ENCODE measurements at places on chromosomes 7 and 10.

GRCh38 chr7:143900230-143900766 is 1.7 kb downstream of the TCAF1 start:
- no peak for DNase-seq

GRCh38 chr10:110853921-110854605 is 17.7 kb upstream of the PDCD4 start:
- DNase-seq = no peak

GRCh38 chr10:111335826-111336225 is 259.0 kb downstream of the ADRA2A start:
- DNase-seq = no peak

DNA sequence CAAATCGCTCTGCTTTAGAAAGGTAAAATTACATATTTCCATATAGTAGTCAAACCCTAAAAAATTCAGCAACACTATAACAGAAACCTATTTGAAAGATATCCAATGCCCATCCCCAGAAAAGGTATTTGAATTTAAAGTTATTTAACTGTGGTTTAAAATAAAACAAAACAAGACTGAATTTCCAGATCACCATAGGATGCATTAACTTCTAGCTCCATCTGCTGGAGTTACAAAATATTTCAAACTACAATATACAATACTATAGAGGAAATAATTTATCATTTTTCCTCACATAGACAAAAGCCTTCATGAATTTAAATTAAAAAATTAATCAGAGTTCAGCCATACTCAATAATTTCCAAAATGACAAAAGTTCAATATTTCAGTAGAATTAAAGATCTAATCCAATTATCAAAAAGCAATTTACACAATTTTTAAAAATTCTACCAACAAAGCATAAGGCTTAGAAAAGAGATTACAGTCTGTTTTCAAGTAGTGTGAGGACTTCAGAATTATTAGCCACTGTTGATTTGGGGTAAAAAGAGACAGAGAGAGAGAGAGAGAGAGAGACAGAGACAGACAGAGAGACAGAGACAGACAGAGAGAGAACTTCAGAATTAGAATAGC is 75.9 kb downstream of the LMBR1 start:
- no peak for DNase-seq

DNA sequence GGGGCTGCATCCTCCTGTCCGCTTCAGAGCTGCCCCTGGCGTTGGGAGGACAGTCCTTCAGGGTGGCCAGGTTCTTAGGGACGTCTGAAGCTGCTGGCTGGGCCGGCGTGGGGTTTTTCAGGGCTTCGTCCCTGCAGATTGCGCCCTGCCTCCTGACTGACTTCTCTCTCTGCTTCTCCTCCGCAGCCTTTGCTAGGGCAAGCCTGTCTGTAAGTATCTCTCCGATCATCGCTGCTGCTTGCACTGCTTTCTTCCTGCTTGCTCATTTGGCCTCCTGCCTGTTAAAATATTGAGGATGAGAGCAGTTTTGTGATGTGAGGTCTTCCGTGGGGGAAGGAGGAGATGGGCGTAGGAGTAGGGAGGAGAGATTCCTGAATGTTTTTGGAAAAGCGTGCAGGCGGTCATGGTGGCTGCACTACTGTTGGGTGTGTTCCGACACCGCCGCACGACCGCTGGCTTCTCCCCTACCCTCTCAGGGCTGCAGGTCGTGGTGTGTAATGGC is 25.3 kb downstream of the PFKFB3 start:
- no peak for DNase-seq

- DNase-seq = no peak
These were observed 5.4 kb downstream of the LOXL4 start for GRCh38 chr10:98262571-98262970.

DNA sequence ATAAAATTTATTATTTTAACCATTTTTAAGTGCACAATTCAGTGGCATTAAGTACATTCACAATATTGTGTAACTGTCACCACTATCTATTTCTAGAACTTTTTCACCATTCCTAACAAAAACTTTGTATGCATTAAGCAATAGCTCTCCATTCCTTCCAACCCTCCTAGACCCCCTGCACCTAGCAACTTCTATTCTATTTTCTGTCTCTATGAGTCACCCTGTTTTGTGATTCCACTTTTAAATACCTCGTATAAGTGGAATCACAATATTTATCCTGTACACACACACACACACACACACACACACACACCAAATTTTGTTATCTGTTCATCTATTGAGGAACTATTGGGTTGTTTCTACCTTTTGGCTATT is 89.2 kb downstream of the ARID5B start:
- DNase-seq = no peak

- no peak for DNase-seq
These were observed 30.8 kb downstream of the LRRC17 start for GRCh38 chr7:102943423-102944169.

GRCh38 chr10:89518108-89518507 is 17.3 kb downstream of the SLC16A12 start:
- no peak for DNase-seq

GRCh38 chr7:81186691-81187090 is 267.8 kb upstream of the SEMA3C start:
- no peak for DNase-seq

GRCh38 chr10:24495666-24496460 is 227.8 kb downstream of the ARHGAP21 start:
- DNase-seq = no peak

DNA sequence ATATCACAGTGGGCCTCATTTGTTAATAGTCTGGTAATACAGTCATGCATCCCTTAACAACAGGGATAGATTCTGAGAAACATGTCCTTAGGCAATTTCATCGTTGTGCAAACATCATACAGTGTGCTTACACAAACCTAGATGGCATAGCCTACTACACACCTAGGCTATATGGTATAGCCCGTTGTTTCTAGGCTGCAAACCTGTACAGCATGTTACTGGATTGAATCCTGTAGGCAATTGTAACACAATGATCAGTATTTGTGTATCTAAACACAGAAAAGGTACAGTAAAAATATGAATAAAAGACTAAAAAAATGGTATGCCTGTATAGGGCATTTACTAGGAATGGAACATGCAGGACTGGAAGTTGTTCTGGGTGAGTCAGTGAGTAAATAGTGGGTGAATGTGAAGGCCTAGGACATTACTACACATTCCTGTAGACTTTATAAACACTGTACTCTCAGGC is 12.0 kb upstream of the RHOBTB1 start:
- DNase-seq = no peak

Measured in stimulated activated CD4-positive, alpha-beta T cell treated with anti-CD3 and anti-CD28 coated beads, Interleukin-2, amount 100 ng/mL, for 4 hours (primary cell).